GM19239 (cell line): ENCODE measurements at places on chromosomes 4 and X.

DNA sequence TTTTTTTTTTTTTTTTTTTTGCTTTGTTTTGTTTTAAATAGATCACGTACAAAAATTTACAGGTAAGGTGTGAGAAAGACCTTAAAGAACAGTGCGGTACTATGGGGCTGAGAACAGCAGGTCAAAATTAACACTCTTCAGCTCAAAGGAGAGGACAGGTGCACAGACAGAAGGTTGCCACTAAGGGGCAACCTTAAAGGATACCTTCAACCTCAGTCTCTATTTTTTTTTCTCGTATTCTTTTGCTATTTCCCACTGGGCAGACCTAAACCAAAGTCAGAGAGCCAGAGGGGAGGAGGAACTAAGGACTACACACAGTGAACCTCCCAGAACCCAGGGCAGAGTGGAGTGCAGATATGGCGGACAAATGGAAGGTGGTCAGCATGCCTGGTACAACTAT, 1984.3 kb upstream of the IGFBP7 start:
- no peak for DNase-seq

GRCh38 chr4:111977419-111977965, 167.8 kb upstream of the FAM241A start:
- DNase-seq: no peak

DNA sequence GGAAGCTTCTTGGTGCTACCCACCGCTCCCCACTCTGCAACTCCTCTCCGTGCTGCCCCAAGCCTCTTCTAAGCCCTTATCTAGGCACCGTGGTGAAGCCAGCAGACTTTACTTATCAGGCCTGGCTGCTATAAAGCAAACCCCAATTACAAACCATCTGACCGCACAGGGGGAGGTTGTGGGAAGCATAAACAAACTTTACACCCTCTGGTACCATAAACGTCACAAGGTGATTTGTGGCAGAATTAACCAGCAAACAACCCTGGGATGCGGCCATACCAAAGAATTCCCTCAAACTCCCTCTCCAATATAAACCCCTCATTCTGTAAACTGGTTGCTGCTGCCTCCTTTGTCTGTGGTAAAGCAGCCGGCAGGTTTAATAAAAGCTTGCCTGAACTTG, 55.2 kb downstream of the MAGEC2 start:
- DNase-seq: no peak

DNA sequence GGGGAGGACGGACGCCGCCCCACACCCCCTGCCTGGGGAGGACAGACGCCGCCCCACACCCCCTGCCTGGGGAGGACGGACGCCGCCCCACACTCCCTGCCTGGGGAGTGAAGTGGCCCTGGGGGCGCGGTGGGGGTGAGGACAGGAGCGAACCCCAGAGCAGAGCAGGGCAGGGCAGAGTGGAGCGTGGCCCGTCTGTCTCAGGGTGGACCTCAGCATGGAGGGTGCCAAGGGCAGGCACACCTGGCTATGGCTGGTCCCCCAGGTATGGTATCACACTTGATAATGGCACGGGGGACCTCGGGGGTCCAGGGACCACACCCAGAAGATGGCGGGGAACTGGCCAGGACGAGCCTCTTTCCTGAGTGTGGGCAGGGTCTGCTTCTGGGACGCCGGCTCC, 9.6 kb downstream of the LRPAP1 start:
- no peak for DNase-seq

DNA sequence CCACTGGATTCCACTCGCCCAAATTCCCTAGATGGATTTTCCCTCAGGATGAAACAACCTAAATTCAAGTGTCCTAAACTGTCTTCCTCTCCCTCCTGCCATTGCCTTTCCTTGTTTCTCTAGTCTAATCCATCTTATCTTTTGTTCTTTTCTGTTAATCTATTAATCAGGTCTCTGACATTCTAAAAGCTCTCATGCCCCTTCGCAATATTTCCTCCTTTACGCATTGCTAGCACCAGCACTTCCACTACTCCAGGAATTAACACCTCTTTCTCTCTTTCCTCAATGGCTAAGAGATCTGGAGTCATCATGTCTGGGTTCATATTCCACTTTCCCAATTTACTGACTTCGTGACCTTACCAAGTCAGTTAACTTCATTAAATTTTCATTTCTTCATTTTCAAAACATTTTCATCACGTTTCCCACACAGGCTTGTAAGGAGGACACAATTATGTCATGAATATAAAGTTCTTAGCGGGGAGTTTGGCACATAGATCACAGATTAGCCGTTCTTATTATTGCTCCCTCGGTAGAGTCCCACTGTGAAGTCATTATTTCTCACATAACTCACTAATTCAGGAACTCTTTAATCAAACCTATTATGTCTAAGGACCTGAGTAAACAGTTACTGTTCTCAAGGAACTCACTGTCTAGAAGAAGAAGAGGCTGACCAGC, 45.3 kb downstream of the FAT4 start:
- DNase-seq: no peak

DNA sequence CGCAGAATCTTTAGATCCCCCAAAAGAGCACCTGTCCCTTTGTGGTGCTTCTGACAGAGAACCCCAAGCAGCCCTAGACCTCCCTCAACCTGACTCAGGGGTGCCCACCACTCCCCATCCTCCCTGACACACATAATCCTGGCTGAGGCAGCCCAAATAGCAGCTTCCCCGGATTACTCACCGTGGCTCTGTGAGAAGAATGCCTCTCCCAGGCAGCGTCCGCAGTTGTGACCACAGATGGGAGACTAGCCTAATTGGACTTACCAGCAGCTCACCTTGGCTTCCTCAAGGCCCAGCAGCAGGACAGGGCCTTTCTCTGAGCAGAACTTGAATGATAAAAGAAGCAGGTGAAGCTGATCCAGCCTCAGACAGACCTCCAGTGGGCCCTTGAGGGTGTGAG, 10.3 kb upstream of the ODAPH start:
- DNase-seq: no peak

- no peak for DNase-seq
Observed at GRCh38 chrX:153414856-153415510, 3.7 kb downstream of the ZFP92 start.

GRCh38 chrX:132740316-132741123, 217.9 kb downstream of the HS6ST2 start:
- no peak for DNase-seq

- no peak for DNase-seq
Observed at GRCh38 chrX:48956728-48957414, 536 bp downstream of the OTUD5 start.

- DNase-seq: no peak
Observed at GRCh38 chrX:107834275-107835201, 8.9 kb downstream of the MID2 start.
